Progenitor cell of endocrine pancreas (in vitro differentiated cells): ENCODE measurements at places on chromosomes 5 and 9. TPM values are rescaled to one million over a fixed set of nuclear protein-coding genes. Genes with fewer than 3 reads are reported as not detected.

- H3K4me3 ChIP-seq: no peak overlapping the region
- H3K4me1 ChIP-seq: no peaks in the 10 kb centered on the region
- H3K27me3 ChIP-seq: no peaks in the 10 kb centered on the region
- H3K27ac ChIP-seq: no peak overlapping the region
- no peak for DNase-seq
These were observed 341.2 kb upstream of the CTNND2 start for GRCh38 chr5:12245429-12245828.

The KLHL3 gene
- total RNA-seq: 32.1 and 34.7 TPM in 2 replicates

- no peaks in the 10 kb centered on the region for H3K27me3 ChIP-seq
- H3K4me3 ChIP-seq: no peak overlapping the region
- peaks cover 23% of the 10 kb centered on the region for H3K36me3 ChIP-seq
These were observed 87.6 kb downstream of the PIK3R1 start for GRCh38 chr5:68303038-68303738.

DNA sequence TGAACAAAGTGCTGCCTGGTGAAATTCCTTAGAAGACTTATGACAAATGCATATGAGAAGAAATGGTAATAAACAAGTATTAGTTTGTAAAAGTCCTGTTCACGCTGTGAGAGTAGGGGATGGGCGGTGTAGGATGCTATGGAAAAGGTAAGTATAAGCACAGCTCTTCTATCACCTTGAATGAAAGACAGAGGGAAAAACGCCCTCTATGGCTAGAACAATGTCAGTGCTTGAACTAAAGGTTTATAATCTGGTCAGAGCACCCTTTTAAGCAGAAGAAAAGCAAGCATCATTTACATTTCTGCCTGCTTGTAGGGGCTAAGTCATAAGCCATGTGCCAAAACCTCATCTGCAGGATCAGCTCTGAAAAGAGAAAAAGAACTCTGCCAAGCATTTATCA lies 115.2 kb downstream of the LHFPL2 start:
- no peaks in the 10 kb centered on the region for H3K4me1 ChIP-seq
- no peak for DNase-seq
- H3K27ac ChIP-seq: no peak overlapping the region
- no peak overlapping the region for H3K4me3 ChIP-seq

- H3K36me3 ChIP-seq: no peaks in the 10 kb centered on the region
- no peaks in the 10 kb centered on the region for H3K27me3 ChIP-seq
- H3K4me3 ChIP-seq: no peak overlapping the region
- H3K27ac ChIP-seq: no peak overlapping the region
These were observed 143.7 kb downstream of the ACER2 start for GRCh38 chr9:19552282-19553105.

DNA sequence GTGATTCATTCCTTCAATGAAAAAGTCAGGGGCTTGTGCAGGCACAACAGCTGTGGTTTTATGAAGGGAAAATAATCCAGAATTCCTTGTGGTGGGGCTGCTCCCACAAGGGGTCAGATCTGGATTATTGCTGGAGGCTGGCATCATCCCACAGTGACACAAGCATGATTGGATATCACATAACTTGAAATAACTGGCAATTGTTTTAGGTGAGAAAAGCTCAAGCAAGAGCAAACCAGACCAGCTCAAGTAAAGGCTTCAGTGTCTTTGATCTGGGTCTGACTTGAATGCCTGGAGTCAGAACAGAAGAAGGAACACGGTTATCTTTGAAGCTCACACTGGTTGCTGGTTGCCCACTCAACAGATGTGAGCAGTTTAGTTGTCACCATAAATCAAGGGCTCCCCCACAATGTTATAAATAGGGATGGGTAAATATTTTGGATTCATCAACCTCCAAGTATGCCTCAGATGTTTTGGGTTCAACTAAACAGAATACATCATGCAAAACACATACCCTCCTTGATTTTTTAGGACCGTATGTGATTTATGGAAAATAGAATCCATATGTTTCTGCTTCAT lies 3.1 kb upstream of the ZNF474 start:
- no peak overlapping the region for H3K4me3 ChIP-seq
- no peak overlapping the region for H3K27ac ChIP-seq
- DNase-seq: no peak
- no peaks in the 10 kb centered on the region for H3K36me3 ChIP-seq

GRCh38 chr9:76101947-76102346 lies 211.5 kb downstream of the PCSK5 start:
- no peak overlapping the region for H3K4me3 ChIP-seq
- no peaks in the 10 kb centered on the region for H3K27me3 ChIP-seq

DNA sequence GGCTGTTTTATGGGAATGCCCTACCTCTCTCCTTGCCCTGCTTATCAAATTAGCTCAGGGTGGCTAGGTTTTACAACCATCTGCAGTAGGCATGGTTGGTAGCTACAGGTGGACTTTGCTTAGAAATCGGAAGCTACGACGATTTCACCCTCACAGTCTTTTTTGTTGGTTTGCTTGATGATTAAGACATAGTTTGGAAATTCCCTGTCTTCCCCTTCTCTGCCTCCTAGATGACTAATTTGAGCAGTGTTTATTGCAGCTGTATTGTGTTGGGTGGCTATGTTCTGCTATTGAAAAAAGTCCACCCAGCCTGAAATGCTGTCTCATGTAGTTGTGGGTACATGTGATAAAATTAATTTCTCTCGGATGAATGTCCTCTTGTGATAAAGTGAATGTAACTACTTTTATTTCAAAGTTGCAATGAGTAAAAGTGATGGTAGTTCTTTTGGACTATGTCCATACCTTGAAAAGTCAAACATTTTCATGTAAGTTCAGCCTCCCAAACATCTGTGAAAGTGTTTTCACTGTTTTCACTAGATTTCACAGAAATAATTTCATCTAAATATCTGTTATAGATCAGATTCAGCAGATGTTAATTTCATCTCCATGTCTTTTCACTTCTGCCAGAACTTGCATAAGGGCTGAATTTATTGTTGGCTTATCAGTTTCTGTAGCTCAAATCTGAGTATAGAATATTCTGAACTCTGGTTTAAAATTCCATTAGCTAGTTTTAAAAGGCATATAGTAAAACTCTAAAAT lies 37.3 kb upstream of the FYB1 start:
- H3K27ac ChIP-seq: no peak overlapping the region
- H3K36me3 ChIP-seq: no peaks in the 10 kb centered on the region
- H3K4me1 ChIP-seq: peaks cover 4% of the 10 kb centered on the region
- no peak overlapping the region for H3K4me3 ChIP-seq
- no peaks in the 10 kb centered on the region for H3K27me3 ChIP-seq

The SV2C gene
- 0.27 and 0.48 TPM in 2 replicates for total RNA-seq

DNA sequence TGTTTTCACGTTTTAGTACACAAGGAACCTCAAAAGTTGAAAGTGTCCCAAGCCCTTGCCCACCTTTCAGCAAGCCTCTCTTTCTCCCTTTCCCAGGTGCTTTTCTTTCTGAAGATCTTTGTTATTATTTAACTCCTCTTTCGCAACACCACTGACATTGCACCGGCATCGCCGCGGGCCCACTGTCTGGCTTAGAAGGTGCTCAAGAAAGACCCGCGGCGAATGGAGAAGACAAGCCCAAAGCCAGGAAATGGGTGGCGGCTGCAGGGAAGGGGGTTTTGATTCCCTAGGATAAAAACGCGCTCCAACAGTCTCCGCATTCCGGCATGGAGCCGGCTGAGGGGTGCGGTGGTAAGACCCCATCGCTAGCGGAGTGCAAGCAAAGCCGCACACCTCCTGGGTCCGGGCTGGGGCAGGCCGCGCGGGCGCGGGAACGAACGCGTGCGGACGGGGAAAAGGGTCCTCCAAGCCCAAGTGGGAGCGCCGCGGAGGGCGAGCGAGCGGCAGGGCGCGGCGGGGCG lies 404 bp upstream of the AFAP1L1 start:
- H3K27ac ChIP-seq: no peak overlapping the region
- H3K27me3 ChIP-seq: peaks cover 37% of the 10 kb centered on the region
- H3K36me3 ChIP-seq: no peaks in the 10 kb centered on the region
- DNase-seq: no peak
- H3K4me1 ChIP-seq: peaks cover 17% of the 10 kb centered on the region
- peak overlapping the region; percentile 69 for H3K4me3 ChIP-seq

DNA sequence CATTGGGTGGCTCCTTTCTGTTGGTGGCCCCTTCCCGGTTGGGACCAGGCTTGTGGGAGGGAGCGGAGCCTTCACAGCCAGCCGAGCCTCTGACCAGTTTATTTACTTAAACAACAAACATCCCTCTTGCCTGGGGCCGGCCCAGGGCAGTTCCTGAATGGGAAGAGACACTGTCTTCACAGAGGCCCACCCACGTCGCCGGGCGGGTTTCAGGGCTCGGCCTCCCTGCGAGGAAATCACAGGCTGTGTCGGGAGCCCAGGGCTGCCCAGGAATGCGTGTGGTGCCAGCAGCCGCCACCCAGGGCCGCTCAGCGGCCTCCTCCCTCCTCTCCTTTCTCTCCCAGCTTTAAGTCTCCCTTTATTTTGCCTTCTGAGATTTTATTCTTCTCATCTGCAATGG lies 132.5 kb downstream of the HSD17B3 start:
- peaks cover 6% of the 10 kb centered on the region for H3K27me3 ChIP-seq
- peaks cover 36% of the 10 kb centered on the region for H3K4me1 ChIP-seq
- DNase-seq: peak; percentile 18
- H3K4me3 ChIP-seq: no peak overlapping the region

DNA sequence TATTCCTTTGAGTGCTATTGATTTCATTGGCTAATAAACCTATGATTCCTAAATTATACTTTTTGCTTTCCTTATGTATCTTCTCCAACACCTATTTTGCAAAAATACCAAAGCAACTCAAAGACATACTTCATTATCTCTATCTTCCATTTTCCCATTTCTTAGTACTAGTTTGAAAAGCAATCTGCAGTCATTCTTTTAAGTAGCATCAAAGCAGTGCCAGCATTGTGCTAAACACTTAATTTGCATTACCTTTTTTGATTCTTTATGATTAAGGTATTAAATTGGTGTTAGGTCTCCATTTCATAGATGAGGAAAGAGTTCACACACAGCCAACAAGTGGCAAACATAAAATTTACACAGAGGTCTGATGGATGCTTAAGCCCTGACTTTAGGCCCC lies 330.3 kb downstream of the ARL15 start:
- no peak overlapping the region for H3K27ac ChIP-seq
- H3K4me3 ChIP-seq: no peak overlapping the region
- H3K4me1 ChIP-seq: peaks cover 1% of the 10 kb centered on the region
- H3K36me3 ChIP-seq: peaks cover 3% of the 10 kb centered on the region

GRCh38 chr5:179771311-179771895 lies 22.4 kb upstream of the LTC4S start:
- H3K4me1 ChIP-seq: no peaks in the 10 kb centered on the region
- peaks cover 35% of the 10 kb centered on the region for H3K36me3 ChIP-seq
- DNase-seq: no peak
- H3K4me3 ChIP-seq: no peak overlapping the region

The PRDM9 gene
- not detected in 2 replicates for total RNA-seq

DNA sequence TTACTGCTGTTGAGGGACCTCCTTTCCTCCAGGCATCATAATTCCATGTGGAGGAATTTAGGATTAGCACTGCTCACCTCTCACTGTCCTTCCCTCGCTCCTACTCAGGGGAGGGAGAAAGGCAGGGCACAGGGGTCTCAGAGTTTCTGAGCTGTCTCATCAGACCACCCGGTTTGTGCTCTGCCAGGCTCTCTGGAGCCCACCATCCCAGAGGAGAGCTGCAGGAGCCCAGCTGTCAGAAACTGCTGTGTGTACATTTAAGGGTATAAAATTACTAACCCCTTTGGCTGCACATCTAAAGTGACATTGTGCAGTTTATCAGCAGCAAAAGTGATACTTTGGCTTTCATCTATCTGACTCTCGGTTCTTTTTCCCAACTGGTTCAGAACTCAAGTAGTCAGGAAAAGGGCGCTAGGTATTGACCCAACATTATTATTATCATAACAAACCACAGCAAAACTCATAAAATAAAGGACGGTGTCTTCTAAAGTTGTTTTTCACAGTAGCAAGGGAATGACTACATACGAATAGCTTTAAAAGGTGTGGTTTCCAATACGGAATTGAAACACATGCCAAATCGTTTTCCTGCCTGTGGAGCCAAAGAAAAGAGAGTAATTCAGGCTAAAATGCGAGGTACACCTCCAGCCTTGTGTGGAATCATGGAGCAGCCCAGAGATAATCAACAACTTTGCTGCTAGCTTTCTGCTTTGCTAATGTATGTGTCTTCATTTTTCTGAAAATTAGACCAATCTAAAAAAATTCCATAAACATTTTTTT lies 348.1 kb downstream of the TMEM167A start:
- peaks cover 16% of the 10 kb centered on the region for H3K4me1 ChIP-seq
- no peak for DNase-seq
- peaks cover 2% of the 10 kb centered on the region for H3K36me3 ChIP-seq
- H3K4me3 ChIP-seq: no peak overlapping the region

The SPATA31E1 gene
- not detected in 2 replicates for total RNA-seq

DNA sequence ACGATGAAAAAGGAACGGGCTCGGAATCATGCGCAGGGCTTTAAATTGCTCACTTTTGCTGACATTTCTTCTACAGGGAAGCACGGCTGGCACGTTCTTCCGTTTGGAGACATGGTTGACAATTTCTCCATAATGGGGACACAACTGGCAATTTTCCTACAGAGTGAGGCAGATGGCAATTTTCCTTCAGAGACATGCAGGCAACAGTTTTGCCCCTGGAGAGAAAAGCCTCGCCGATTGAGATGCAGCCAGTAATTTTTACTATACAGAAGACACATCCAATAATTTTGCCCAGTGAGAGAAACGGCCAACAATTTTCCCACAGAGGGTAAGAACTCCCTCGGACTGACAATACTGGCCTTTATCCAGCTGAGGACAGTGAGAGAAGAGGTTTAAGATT lies 90.9 kb upstream of the GPR151 start:
- peaks cover 3% of the 10 kb centered on the region for H3K4me1 ChIP-seq
- H3K4me3 ChIP-seq: no peak overlapping the region

GRCh38 chr5:164356790-164357189 lies 851.4 kb downstream of the MAT2B start:
- DNase-seq: no peak
- H3K27me3 ChIP-seq: no peaks in the 10 kb centered on the region
- H3K27ac ChIP-seq: no peak overlapping the region

The BARHL1 gene
- not detected in 2 replicates for total RNA-seq

- no peak for DNase-seq
- peaks cover 19% of the 10 kb centered on the region for H3K4me1 ChIP-seq
- H3K27me3 ChIP-seq: no peaks in the 10 kb centered on the region
- no peak overlapping the region for H3K4me3 ChIP-seq
These were observed 56.8 kb upstream of the SYNPO start for GRCh38 chr5:150583541-150584225.

The SMIM3 gene
- 11.5 and 12.2 TPM in 2 replicates for total RNA-seq

The GARIN3 gene
- not detected in 2 replicates for total RNA-seq

The MCC gene
- total RNA-seq: 17.9 and 18.9 TPM in 2 replicates

- H3K27me3 ChIP-seq: no peaks in the 10 kb centered on the region
- H3K36me3 ChIP-seq: no peaks in the 10 kb centered on the region
- no peak for DNase-seq
- H3K27ac ChIP-seq: peak overlapping the region; percentile 7
These were observed 187.0 kb downstream of the CARTPT start for GRCh38 chr5:71905834-71906711.

- DNase-seq: no peak
- peaks cover 27% of the 10 kb centered on the region for H3K36me3 ChIP-seq
- no peak overlapping the region for H3K4me3 ChIP-seq
- no peaks in the 10 kb centered on the region for H3K27me3 ChIP-seq
These were observed 19.0 kb downstream of the SPDL1 start for GRCh38 chr5:169602535-169602934.

- H3K27ac ChIP-seq: no peak overlapping the region
- H3K36me3 ChIP-seq: no peaks in the 10 kb centered on the region
- no peak for DNase-seq
- peaks cover 5% of the 10 kb centered on the region for H3K27me3 ChIP-seq
These were observed 54.0 kb downstream of the PAPPA start for GRCh38 chr9:116207371-116208111.
